Central memory CD4-positive, alpha-beta T cell (primary cell): ENCODE measurements at places on chromosomes 13 and 19.
A peak's percentile ranks its signal among the peaks of the same experiment; 100 is the strongest.

DNA sequence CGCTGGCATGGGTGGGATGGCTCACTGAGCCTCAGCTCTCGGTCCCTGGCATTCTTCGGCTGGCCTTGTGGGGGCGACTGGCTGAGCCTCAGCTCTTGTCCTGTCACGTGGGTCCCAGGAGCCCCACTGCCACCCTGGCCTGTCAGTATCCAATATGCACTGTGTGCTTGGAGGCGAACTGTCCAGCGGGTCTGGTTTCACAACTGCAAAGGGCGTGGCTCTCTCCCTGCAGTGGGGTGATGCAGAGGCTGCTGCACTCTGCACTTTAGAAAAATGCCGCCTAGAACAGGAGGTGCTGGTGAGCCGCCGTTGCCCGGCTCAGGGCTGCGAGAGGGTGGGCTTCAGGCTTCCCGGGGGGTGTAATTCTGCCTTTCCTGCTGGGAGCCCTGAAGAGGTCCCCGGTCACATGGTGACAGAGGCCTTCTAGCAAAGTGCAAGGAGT is 17.0 kb upstream of the TMEM255B start:
- no peak for DNase-seq

DNA sequence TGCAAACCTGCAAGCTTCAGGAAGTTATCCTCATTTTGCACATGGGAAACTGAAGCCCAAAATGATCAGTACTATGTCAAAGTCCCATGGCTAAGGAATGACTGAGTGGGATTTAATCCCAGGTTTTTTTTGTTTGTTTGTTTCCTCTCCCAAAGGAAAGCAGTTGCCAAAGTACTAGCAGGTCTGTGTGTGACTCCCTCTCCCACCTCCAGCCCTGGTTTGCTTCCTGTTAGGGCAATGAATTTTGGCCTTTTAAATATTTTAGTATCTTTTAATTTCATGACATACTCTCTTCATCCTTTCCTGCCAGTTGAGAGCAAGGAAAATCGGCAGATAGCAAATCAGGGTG is 134.1 kb upstream of the RNF113B start:
- DNase-seq, result no peak

DNA sequence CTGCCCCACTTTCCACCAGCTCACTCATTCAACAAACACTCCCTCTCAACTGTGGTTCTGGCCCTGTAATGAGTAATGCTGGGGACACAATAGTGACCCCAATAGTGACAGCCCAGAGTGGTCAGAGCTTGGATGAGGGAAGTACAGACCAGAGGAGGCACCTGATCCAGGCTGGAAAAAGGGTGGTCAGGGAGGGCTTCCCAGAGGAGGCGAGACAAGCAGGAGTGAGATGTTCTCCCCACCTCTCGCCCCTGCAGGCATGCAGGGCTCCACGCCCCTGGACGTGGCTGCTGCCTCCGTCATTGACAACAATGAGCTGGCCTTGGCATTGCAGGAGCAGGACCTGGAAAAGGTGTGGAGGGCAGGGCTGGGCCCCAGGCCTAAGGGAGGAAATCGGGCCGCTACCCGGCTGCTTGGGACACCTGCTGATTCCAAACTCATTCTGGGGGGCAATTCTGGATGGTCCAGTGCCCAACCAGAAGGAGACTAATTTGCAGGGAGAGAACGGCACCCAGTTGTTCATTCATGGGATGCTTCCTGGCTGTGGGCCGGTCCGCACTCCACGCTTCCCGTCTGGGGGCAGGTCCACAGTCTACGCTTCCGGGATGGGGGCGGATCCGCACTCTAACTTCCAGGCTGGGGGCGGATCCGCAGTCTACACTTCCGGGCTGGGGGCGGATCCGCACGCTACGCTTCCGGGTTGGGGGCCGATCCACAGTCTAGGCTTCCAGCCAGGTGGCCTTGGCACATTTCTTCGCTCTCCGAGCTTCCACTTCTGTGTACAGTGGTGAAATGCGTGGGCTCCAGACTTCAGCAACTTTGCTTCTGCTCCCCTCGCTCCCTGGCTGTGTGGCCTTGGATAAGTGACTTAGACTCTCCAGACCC is 63.4 kb downstream of the RYR1 start:
- no peak for DNase-seq

DNA sequence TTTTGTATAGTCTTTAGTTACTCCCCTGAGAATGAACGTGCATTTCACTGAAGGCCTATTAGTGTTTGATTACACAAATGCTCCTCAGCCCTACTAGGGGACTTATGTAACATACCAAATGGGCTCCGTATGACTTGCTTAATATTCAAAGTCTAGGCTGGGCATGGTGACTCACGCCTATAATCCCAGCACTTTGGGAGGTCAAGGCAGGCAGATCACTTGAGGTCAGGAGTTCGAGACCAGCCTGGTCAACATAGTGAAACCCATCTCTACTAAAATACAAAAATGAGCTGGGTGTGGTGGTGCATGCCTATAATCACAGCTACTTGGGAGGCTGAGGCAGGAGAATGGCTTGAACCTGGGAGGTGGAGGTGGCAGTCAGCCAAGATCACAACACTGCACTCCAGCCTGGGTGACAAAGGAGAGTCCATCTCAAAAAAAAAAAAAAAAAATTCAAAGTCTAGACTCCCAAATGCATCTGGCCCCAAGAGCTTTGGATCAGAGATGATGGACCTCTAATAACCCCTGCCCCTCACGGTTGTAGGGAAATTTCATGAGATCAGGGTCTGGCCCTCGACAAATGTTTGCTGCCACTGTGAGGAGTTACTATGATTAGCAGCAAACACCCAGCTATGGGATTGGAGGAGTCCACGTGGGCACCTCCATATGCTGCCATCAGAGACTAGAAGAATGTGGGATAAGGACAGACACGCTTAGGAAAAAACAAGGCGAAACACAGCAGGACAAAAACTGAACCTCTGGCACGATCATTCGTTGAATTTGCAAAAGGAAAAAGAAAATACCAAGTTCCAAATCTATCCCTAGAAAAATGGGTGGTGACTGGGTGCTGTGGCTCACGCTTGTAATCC is 4.6 kb downstream of the FBXO17 start:
- no peak for DNase-seq

DNA sequence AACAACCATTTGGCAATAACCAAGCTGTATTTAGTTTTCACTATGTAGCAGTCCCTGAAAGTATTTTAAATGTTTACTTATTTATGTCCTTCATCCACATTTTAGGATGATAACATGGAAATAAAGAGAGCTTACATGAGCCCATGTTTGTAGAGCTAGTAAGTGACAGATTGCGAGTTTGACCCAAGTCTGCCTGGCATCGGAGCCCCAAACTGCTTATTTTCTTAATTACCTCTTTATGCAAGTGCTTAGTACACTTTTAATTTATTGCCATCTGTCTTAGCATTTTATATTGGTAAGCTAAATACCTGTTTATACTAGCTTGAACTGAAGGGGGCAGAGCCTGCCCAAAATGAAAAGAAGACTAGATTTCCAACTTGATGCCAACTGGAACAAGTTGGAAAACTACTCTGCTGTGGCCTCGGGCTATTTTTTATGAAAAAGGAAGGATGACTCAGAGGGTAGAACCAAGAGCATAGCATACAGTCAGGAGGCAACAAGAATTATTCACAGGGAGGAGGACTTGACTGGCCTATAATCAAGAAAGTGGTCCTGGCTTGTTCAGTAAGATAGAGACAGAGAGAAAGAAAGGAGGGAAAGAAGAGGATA is 150.2 kb downstream of the NDFIP2 start:
- no peak for DNase-seq

GRCh38 chr13:36847606-36848005 is 28.6 kb downstream of the RFXAP start:
- DNase-seq, result no peak

DNA sequence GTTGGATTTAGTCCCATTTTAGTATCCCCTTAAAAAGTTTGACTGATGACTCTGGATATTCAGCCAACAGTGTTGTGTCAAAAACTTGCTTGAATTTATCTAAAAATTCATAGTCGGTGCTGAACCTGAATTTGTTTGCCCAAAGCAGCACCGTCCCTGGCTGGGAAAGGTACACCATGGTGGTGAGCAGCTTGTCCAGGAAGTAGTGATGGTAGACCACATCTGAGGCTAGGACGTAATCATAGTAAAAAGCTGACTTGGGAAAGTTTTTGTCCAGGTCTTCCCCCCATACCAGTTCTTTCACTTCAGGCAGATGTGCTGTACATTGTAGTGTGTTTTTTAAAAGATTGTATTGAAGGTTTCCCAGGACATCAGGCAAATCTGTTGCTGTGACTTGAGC is 8.8 kb downstream of the METTL21C start:
- DNase-seq, result no peak

DNA sequence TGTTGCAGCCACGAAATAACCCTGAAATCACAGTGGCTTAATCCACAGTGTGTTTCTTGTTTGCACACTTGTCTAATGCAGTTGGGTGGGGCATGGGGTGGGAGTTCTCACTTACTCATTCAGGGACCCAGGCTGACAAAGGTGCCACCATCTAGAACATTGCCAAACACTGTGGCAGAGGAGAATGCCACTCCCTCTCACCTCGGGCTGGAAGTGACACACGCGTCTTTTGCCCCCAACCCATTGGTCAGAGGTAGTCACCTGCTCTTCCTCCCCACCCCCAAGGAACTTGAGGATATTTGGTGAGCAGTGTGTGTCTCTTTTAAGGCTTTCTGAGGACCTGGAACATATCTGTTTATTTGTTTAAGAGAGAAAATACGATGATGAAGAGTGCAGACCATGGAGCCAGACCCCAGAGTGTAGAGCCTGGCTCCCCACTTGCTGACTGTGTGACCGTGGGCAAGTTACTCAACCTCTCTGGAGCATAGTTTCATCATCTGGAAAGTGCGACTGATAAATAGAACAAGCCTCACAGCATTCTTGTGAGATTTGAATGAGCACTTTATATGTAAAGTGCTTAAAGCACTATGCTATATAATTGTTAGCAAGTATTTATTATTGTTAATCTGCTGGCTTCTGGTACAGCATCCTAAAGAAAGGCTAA is 17.4 kb downstream of the GPR183 start:
- DNase-seq, result peak; percentile 43

GRCh38 chr13:32426191-32426989 is 1.5 kb downstream of the N4BP2L1 start:
- peak; percentile 68 for DNase-seq

- no peak for DNase-seq
These were observed 264.7 kb downstream of the IRS2 start for GRCh38 chr13:109521719-109522118.

- DNase-seq, result no peak
These were observed 42.8 kb downstream of the ADGRE1 start for GRCh38 chr19:6930190-6930589.

DNA sequence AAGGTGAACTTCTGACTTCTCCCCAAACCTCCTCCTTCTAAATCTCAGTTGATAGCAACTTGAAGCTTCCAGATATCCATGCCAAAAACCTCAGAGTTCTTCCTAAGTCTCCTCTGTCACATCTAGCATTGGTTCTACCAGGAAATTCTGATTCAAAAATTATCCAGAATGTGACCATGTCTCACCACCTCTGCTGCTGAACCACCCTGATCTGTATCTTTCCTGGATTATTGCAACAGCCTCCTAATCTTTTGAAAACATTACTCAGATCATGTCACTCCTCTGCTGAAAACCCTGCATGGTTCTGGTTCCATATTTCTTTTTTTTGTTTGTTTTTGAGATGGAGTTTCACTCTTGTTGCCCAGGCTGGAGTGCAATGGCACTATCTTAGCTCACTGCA is 78.7 kb upstream of the TNFSF11 start:
- DNase-seq, result no peak

- no peak for DNase-seq
These were observed 6.4 kb downstream of the RPL21 start for GRCh38 chr13:27257648-27258253.

GRCh38 chr19:44951179-44952159 is 3.7 kb upstream of the CLPTM1 start:
- DNase-seq, result peak; percentile 70

DNA sequence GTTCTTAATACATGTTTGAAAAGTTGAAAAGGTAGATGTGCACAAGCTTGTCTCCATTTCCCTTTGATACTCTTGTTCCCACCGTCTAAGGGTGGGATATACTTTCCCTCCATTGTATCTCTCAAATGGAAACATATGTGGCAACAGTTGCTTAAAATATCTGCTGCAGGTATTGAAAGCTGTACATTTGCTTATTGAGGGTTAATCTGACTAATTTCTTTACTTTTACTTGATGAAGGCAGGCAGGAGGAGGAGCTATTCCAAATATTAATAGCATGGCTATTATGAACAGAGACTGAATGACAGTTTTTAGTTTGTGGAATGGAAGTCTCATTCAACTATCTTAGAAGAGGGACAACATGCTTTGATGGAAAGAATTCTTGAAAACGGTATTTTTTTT is 103.8 kb downstream of the SLC10A2 start:
- DNase-seq, result no peak

DNA sequence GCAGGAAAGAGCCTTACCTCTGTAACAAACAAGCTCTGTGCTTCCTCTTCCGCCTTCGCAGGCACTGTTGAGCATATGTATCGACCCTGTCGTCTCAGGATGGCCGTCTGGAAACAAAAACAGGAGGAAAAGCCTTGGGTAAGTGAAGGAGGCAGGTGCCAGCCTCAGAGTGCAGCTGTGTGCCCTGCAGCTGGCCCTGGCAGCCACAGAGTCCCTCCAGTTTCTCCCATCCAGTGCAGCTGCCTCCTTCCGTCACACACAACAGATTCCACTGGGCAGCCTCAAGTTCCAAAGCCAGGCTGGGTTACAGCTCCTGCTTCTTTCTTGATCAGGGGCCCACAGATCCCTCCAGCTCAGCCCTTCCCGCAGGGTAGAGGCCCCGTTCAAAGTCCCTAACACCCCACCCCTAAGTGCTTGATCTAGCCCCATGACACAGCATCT is 47.7 kb downstream of the DOCK9 start:
- no peak for DNase-seq

- no peak for DNase-seq
These were observed 2770.4 kb upstream of the PCDH20 start for GRCh38 chr13:64186071-64186470.

DNA sequence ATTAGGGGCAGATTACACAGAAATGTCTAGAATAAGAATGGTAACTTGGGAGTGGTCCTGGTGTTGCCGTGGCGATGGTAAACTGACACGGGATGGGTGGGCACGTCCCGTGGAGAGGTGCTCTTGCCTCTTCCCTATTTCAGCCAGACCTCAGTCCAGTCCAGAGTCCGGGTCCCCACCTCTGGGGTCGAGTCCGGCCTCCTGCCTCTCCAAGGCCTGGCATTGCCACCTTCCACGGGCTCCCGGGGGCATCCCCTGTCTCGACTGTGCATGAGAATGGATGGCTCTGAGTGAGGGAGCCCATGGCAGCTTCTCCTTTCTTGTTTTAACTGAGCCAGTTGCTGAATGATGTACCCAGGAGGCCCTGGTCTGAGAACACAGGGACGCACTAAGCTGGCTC is 142.3 kb downstream of the SOX1 start:
- DNase-seq, result no peak

- no peak for DNase-seq
These were observed 4.7 kb upstream of the B3GNT3 start for GRCh38 chr19:17790059-17790780.

DNA sequence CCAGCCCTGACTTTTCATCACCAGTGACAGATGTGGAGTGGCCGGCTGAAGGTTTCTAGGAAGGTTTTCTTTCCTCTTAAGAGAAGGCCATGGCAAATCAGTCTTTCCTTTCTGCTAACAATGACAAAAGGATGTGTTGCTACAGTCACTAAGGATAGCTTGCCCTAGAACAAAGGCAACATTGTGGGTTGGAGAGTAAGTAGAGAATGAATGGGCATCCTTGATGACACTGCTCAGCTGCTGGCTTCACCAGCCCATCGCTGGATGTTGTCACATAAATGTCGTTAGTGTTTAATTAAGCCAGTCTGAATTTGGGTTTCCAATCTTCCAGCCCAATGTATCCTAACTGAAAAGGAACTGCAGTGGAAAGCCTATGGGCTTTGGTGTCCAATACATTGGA is 168.4 kb downstream of the ZIC5 start:
- no peak for DNase-seq
